Femur (tissue), 1 donor: ENCODE measurements at places on chromosomes 5 and 9.

GRCh38 chr9:80648336-80648735 is 1041.0 kb downstream of the TLE1 start:
- DNase-seq, result no peak

- no peak for DNase-seq
Measured at GRCh38 chr5:15266841-15267240, 233.1 kb upstream of the FBXL7 start.

DNA sequence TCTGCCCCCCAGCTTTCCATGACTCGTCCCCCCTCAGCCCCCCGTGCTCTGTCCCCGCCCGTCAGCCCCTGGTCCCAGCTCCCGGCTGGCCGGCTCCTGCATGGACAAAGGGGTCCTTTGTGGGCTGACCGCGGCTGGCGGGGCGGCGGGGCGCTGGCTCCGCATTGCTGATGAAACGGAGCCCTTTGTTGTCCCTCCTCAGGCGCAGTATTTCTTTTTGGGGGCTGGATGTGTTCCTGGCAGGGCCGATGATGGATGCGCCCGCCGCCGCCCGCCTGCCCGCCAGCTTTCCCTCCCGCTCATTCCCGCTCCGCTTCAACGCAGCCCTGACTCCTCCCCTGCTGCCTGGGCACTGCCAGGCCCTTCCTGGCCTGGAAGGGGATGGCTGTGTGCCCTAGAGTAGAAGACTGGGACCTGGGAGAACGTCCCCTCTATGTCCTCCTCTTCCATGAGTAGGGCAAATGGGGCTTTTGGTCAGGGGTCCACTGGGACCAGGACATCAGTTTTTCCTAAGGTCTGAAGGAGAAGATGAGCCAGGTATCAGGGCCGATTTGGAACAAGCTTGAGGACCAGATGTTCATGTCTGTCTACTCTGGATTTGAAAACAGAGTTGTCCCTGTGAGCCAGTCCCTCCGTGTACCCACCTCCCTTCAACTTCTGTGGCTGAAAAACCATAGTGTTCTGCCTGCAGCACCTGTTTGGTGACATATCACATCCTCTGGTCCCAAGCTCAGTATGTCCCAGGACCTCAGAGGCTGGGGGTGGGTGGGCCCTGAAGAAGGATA is 29.0 kb downstream of the CXXC5 start:
- peak; percentile 74 for DNase-seq

- DNase-seq, result no peak
Measured at GRCh38 chr9:123678878-123679329, 251.0 kb downstream of the DENND1A start.

DNA sequence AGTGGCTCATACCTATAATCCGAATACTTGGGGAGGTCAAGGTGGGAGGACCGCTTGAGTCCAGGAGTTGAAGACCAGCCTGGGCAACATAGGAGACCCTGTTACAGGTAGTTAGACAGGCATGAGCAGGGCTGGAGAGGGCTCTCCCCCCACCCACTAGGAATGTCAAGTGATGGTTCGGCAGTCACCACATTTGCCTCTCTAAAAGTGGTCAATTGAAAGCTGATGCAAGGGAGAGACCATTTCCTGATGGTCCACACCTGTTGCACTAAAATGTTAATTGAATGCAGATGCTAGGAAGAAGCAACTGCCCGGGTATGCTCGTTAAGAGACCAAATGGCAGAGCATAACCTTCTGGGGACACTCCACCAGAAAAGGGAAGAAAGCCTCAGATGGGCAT is 82.7 kb downstream of the SFXN1 start:
- DNase-seq, result no peak

GRCh38 chr9:81417299-81417675 is 272.1 kb downstream of the TLE1 start:
- DNase-seq, result no peak

DNA sequence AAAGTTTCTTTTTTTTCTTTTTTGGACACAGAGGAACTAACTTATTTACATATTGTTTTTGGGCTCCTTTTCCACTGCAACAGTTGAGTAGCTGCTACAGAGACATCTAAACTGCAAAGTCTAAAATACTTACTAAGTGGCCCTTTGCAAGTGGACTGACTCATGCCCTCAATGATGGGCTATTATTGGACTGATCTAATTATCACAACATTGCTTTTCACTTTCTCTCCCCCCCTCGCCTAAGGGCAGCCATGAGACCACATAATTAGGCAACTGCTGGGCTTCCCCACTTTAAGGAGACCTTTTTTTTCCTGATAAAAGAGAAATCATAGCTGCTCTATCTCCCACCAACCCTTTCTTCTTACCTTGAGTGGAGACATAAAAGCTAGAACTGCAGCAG is 47.0 kb downstream of the PLK2 start:
- no peak for DNase-seq

DNA sequence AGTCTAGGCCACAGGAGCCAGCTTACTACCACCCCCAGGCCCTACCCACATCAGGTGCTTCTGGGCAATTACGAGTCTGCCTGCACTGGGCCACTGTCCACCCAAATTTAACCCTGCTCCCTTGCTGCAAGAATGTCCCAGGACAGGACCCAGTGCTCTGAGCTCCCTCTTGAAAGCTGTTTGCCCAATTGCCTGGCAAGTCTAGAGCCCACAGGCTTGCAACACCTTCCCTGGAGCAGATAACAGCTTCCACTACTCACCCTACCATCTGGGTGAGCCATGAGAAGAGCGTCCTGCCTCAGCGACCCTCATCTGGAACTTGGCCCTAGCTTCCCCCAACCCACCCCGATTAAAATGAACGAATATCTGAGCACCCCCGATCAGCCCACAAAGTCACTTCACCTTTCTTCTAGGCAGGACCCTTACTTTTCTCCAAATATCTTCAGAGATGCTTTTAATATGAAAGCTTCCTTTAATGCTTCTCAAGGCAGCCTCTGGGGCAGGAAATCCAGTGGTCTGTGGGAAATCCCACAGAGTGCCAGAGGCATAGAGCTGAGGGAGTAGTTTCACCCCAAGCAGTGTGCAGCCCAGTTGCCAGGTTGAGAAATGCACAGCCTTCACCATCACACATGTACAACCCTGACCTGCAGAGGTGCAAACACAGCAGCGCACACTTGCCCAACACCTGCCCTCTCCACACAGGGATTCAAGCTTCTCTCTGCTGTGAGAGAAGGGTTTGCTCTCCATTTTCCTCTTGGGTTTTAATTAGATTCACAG is 10.6 kb downstream of the ACSL6 start:
- peak; percentile 40 for DNase-seq
